ENCODE measurements at places on chromosomes 1 and 21.

DNA sequence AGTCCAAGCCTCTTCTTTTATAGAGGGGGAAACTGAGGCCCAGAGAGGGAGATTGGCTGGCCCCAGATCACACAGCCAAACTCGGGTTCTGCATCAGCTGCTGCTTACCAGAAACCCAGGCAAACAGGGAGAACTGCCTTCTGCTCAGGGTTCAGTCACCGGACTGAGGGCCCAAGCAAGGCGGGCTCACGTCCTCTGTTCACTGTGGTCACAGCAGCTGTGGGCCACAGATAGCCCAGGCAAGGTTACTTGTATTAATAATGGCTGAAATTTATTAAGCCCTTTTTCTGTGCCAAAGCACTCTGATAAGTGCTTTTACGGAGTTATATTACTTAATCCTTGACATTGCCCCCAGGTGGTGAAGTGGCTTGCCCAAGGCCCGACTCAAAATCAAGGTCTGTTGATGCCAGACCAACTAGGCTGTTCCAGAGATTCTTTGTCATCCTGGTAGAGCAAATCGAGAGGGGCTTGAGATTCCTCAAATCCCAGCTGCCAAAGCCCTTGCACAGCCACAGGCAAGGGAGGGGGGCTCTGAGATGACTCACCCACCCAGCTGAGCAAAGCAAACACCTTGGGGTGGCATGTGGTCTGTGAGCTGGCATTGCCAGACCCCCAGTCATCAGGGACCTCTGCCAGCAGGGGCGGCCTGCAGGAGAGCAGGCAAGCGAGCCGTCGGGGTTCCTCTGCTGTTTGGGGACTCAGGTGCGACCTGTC lies 36.5 kb downstream of the EPHB2 start:
- DNase-seq = no peak

DNA sequence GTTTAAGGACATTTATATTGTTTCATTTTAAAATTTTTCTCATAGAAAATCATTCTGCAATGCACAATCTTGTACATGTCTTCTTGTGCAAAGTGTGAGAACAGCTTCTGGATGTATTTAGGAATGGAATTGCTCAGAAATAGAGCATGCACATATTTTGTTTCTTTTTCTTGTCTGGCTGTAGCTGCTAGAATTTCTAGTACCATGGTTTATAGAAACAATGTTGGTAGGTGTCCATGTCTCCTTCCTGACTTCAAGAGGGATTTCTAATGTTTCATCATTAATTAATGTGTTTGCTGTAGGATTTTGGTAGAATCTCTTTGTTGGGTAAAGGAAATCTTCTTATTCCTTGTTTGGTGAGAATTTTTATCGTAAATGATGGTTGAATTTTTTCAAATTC lies 99.0 kb downstream of the RYR2 start:
- DNase-seq = no peak

DNA sequence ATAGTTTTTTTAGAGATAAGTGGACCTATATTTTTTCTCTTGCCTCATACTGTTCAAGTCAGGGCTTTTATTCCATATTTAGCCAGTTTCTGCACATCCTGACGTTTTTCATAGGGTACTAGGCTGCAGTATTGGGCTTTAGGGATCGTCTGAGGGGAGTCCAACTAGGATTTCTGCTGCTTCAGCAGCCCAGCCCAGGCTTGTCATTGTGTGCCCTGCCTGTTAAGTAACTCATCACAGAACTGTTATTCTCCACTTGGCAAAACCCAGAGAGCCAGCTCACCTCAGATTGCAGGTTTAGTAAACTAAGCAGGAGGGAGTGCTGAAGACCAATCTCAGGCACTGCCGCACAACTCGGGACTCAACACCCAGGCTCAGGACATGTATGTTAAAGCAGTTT lies 2.8 kb downstream of the GALNT2 start:
- no peak for DNase-seq

GRCh38 chr1:35558374-35559316 lies 1.0 kb downstream of the NCDN start:
- DNase-seq = no peak

DNA sequence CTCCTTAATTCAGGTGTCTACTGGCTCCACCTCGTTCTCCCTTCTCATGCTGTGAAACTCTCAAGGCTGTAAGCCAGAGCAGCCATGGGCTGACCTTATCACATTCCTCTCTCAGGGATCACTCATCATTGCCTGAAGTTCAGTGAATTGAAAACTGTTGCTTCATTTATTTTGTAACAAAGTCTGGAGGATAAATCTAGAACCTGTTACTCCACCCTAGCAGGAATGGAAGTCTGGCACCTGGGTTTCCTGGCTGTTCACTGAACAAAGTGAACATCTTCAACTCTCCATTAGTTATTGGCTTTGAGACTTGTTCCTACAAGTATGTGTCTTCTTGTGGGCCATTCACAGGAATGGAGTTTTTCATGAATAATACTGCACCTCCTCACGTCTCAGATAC lies 584.1 kb downstream of the PTPRU start:
- DNase-seq = no peak

DNA sequence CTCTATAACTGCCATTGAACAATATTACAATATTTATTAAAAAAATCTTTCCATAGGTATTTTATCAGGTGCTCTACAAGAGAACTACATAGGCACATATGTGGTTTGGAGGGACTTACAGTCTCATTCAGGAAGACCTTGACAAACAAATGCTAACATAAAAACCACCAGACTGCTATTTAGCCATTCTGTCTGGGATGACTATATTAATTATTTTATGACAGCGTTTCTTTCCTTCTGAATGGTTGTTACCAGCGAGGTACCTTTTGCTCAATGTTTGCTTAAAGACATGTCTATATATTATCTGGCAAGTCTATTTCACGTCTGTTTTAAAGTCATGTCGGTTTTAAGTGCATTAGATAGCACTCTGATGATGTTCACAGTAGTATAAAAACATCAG lies 69.7 kb downstream of the RUNX1 start:
- DNase-seq = no peak
